CD4-positive, alpha-beta T cell treated with Interleukin-21 for 1 hour (primary cell): ENCODE measurements at places on chromosomes 7 and 10.

GRCh38 chr7:39130857-39131526 is 153.3 kb downstream of the POU6F2 start:
- DNase-seq = no peak

GRCh38 chr7:966291-967069 is 8.9 kb downstream of the COX19 start:
- DNase-seq = no peak

DNA sequence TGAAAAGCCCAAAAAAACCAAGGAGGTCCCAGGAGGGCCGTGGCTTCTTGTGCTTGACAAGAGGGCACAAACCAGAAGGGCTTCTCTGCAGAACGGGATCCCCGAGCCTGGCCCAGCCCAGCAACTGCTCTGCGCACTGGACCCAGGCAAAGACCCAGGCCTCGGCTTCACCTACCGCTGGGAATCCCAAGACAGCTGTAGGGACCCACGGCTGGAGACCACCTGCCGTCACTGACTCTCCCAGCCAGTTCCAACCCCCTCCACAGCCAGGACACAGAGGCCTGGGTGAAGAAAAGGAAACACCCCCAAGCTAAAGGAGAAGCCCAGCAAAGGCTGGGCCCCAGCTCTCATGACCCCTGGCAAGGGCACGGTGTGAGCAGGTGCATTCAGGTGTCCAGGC is 24.3 kb downstream of the PDGFA start:
- DNase-seq = no peak

GRCh38 chr7:96855139-96855538 is 145.5 kb upstream of the SEM1 start:
- no peak for DNase-seq

DNA sequence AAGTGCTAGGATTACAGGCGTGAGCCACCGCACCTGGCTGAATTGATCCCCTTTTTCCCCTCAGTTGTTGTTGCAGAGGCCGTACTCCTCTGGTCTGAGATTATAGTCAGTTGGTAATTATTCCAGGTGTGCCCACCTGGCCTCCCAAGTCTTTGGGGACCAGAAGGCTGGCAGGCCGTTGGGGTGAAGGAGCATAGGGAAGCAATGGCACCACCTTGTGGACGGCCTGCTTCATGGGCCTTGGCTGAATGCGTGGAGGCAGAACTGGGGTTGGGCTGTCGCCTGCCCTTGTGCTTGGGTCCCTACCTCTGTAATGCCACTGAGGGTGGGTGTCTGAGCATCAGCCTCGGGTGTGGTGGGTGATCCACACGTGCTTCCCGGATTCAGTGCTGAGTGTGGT is 125.7 kb downstream of the RGS10 start:
- DNase-seq = peak; percentile 73

DNA sequence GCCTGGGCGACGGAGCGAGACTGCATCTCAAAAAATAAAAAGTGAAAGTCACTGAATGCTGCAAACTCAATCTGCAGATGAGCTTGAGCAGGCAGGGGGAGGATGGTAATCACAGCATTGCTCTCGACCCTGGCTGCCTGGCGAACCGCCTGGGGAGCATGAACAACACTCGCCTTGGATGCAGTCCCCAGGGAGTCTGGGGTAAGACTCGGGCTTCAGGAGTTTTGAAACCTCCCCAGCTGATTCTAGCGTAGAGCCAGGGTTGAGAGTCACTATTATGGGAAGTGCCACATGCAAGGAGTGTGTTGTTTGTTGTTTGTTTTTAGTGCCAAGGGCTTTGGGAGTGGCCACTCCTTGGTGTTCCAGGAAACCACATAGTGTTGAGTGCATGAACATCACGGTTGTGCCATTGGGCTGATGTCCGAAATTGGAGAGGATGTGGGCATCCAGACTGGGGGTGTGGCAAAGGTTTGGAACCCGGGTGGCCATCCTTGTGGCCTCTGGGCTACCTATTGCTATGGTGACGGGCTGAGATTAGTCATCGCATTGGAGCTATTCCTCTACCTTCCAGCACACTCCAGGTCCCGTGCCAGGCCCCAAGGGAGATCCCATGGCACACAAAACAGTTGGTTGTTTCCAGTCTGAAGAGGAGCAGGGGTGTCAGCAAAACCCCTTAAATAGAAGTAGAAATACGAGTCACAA is 92.6 kb downstream of the RGS10 start:
- DNase-seq = no peak

DNA sequence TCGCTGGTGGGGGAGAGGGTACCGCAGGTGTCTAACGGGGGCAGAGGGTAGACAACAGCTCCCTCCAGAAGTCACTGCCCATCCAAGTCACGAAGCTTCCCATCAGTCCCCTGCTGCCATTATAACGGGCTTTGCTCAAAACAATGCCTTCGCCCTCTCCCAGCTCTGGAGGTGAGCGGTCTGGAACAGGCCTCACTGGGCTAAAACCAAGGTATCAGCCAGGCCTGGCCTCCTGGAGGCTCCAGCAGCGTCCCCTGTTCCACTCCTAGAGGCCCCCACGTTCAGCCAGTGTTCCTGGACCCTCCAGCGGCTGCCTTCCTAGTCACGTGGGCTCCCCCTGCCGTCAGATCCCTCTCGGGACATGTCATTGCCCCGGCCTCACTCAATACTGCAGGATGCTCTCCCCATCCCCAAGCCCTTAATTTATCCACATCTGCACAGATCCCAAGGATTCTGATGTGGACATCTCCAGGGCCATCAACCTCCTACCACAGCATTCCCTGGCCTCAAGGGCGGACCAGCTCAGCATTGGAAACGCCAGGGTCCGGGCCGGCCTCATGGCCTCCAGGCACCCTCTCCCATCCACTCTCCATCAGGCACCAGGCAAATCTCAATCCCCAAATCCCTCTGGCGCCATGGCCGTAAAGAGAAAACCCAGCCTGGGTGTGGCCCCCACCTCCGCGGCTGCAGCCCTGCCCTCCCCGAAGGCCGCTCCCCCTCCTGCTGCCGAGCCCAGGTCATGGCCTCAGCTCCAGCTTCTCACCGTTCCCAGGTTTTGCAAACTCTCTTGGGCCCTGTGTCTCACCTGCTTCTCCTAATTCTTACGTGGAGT is 104.1 kb upstream of the FAM20C start:
- DNase-seq = no peak

DNA sequence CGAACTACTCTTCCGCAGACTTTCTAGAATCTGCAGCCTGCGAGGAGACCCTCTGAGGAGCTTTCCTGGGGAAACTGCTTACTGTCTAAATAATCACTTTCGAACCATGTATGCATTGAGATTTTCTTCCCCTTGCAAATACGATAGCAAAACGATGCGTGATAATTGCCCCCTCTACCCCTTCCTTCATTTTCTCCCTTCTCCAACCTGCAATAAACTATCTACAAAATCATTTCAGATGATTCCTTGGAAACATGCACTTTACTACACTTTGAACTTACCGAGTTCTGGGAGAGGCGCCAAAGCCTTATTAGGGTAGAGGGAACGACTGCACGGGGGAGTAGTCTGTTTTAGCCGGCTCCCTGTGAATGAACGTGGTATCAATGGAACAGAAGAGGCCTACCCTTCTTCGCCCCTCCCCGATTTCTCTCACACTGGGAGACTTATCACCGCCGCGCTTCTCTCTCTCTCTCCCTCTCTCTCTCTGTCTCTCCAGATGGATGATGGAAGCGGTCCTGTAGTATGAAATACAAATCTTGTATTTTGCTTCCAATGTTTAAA is at the start of gene FGFBP3:
Gene FGFBP3 (minus strand): TSS at position 370 of the 561 bp plus-strand sequence. CDS start 517 bp downstream, outside the sequence.
- peak; percentile 38 for DNase-seq

- DNase-seq = no peak
Measured at GRCh38 chr7:96621932-96622331, 87.7 kb downstream of the SEM1 start.

DNA sequence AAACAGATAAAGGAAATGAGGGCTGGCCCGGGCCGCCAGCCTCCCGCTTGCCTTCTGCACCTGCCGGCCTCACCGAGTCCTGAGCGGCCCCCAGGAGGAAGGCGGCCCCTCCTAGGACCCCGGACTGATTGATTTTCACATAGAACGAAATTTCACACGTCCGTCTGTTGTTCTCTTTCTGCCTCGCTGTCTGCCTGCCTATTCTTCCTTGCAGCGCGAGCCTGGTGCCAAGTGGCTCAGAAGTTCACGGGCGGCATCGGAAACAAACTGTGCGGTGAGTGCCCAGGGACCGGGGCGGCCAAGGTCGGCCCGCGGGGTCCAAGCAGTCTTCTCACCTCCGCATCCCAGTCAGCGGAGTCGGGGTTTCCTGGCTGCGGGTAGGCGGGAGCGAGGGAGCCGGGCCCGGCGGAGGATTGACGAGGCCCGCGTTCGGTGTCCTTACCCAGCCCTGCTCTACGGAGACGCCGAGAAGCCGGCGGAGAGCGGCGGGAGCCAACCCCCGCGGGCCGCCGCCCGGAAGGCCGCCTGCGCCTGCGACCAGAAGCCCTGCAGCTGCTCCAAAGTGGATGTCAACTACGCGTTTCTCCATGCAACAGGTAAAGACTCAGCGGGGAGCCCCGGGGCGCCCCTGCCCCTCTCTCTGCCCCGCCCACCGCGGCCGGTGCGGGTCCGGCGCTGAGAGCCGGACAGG is 967 bp downstream of the GAD2 start:
- no peak for DNase-seq

GRCh38 chr7:45324683-45325237 is 167.2 kb downstream of the RAMP3 start:
- DNase-seq = no peak

DNA sequence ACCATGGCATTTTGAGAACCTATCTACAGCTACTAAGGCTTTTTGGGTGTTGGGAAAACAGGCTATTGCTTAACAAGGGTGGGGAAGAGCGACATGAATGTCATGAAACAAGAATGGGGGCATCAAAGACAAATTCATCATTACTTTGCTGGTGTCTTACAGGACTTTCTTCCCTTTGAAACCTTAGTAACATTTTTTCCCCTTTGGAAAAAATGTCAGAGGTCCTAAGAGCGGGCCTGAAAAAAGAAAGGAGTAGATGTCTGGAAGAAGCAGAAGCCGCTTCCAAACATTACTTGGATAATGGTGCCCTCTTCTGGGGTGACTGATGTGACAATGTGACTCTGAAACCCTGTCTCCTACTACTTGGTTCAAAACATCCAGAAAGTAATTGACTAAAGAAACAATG is 3.8 kb upstream of the DDX50 start:
- DNase-seq = peak; percentile 56

GRCh38 chr10:47061776-47062175 is 150.5 kb downstream of the PTPN20 start:
- no peak for DNase-seq

GRCh38 chr10:17747883-17748550 is 4.0 kb upstream of the TMEM236 start:
- DNase-seq = no peak

GRCh38 chr7:127900141-127900540 is 131.1 kb downstream of the LRRC4 start:
- DNase-seq = no peak

- DNase-seq = peak; percentile 69
Measured at GRCh38 chr7:1028775-1029636, 15.3 kb upstream of the GPR146 start.

DNA sequence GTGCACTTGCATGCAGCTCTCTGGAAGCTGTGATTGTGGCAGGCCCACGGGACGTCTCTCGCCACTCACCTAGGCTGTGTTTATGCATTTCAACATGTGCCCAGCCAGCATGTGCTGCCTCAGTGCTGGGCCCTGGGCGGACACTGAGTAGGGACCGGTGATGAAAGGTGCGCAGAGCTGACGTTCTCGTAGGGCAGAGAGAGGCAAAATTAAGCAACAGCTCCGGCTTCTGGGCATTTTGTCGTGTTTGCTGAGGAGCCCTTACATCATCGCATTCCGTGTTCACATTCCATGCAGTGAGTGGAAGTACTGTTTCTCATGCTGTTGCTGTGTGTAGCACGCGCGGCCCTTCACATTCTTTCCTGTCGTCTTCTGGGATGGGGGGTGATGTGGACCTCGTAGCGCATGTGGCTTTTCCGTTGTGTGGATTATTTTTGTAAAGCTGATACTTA is 50.5 kb downstream of the PRF1 start:
- DNase-seq = no peak

DNA sequence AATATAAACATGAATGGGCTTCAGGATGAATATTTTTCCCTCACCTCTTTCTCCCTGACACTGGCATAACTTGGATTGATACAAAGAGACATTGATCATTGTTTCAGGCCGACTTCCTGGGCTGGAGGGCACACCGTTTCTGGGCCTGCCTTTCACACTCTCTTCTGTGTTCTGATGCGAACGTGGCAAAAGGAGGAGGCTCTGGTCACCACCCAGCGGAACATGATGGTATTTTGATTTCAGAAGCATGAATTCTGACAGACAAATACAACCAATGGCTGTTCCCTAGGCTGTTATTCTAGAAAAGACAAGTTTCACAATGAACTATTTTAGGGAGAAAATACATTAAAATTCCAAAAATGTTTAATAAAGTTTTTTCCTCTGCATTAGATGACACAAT is 534.5 kb upstream of the MKI67 start:
- DNase-seq = no peak

DNA sequence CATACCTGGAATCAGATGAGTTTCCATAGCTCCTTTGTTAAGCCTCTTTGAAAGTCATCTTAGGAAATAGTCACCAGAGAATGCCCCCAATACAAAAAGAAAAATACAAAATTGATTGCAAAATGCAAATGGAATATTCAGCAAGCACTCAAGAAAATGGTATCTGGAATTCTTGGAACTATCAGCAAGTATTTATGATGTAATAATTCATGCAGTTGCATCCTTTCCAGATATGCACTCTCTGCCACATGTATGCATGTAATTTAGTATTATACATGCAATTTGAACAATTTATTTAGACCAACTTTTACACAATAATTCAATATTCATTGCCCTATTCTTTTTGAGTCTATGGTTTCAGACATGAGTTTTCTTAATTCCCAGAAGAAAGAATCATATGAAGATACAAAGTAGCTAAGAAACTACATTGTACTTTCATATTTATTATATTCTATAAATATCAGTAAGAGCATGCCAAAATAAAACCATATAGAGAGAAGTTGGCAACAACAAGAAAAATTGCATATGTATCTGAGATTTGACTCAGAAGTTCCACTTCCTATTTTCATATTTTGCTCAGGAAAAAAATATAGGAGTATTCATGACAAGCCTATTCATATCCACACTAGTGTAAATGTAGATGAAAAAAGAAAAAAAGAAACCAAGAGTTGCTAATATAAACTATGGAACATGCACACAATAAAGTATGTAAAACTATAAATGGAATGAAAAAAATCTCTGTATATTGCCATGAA is 338.5 kb downstream of the SEMA3D start:
- DNase-seq = no peak

- no peak for DNase-seq
Measured at GRCh38 chr10:33509231-33509831, 174.9 kb upstream of the NRP1 start.

GRCh38 chr7:15685358-15686294 is 857 bp downstream of the MEOX2 start:
- DNase-seq = no peak

GRCh38 chr10:51288511-51288910 is 214.2 kb downstream of the PRKG1 start:
- no peak for DNase-seq

- no peak for DNase-seq
Measured at GRCh38 chr7:73741600-73741999, 3.0 kb upstream of the ABHD11 start.

- DNase-seq = no peak
Measured at GRCh38 chr7:98956469-98956868, 78.1 kb downstream of the TRRAP start.
